ENCODE measurements at places on chromosomes 5 and 9.

GRCh38 chr5:78127875-78128274, 166.6 kb downstream of the AP3B1 start:
- no peak for DNase-seq

GRCh38 chr9:131467214-131467935, 35.3 kb upstream of the POMT1 start:
- no peak for DNase-seq

DNA sequence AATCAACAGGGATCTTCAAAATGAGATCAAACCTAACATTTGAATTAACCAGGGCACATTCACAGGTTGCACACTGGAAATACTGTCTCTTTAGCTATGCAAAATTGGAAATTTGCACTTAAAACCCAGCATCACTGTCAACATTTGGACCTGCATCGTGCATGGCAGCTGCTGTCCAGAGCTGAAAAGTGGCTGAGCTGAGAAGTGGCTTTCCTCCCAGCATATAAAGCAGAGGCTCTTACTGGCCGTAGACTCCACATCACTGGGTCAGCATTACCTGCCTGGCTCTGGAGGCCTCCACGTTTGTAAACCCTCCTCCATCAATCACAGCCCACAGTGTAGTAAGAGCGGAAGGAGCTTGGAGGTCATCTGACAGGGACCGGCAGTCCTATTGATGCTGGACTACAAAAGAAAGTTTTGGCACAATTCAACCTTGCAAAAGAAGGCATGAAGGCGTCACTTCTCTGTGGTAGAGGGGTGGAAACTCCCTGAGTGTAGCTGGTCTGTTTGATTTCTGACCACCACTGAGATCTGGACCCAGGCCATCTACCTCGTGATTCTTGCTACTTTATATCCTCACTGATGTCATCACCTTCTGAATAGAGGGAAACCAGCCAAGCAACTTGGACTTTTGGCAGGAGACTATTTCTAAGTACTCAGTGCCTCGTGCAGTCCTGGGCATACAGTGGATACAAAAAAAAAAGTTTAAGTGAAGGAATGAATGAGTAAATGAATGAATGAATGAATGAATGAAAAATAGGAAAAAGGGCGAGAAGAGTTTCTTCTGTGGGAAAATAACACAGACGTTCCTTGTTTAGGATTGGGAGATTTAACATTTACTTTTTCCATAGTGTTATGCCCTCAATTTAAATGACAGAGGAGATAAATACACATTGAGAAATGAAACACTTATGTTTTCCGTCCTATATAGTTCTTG, 14.8 kb downstream of the RASEF start:
- DNase-seq, result no peak

DNA sequence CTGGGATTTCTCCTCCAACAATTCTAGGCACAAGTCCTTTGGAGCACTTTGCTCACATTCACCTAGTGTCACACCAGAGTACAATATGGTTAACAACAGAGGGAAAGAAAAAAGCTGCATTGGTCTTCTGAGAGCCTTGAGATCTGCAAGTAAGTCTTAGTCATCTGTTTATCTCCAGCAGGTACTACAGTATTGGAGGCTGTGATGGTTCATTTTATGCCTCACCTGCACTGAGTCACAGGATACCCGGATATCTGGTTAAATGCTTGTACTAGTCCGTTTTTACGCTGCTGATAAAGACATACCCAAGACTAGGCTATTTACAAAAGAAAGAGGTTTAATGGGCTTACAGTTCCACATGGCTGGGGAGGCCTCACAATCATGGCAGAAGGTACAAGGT, 525.0 kb downstream of the NR2F1-AS1 start:
- no peak for DNase-seq

- no peak for DNase-seq
Measured at GRCh38 chr5:157523976-157524375, 51.6 kb downstream of the ADAM19 start.

GRCh38 chr9:116550696-116551436, 136.2 kb upstream of the TRIM32 start:
- DNase-seq, result no peak

Measured in central memory CD8-positive, alpha-beta T cell (primary cell).